AG09319 (cell line): ENCODE measurements at places on chromosomes 16 and 17.

DNA sequence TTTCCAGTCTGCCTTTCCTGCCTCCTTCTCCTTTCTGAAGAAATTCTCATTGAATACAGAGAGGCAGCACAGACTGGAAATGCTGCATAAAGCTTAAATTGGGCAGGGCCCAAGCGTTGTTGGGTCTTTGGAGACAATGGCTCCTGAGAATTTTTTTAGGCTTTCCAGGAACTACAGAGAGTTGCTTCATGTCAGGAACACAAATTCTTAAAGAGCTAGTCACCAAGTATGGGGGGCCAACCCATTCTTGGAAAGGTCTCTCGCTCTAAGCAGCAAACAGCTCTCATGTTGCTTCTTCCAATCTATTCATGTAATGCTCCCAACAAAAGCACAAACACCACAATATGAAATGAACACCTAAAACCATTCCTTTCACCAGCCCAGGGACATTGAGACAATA, 6.9 kb downstream of the HNF1B start:
- no peak for DNase-seq

GRCh38 chr17:64125937-64126336, 4.0 kb downstream of the ERN1 start:
- DNase-seq, result no peak

DNA sequence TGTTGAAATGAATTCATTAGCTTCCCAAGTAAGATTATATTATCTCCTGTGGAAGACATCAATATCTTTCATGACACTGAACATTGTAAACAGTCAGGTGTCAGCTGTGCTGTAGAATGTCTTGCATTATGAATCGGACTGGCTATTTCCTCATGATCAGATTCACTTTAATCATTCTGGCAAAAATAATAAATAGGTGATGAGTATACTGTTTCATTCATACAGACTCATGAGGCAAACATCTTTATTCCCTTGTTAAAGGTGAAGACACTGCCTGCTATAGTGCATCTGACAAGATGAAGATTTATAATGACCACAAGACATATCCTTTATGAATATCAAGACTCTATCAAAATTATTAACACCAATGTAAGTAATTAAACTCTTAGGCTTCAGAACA, 51.3 kb upstream of the ARL6IP1 start:
- no peak for DNase-seq

GRCh38 chr17:48012654-48013053, 24.9 kb downstream of the COPZ2 start:
- no peak for DNase-seq

- DNase-seq, result no peak
These were observed 33.7 kb downstream of the GINS3 start for GRCh38 chr16:58425756-58426494.

- no peak for DNase-seq
These were observed 118.3 kb upstream of the ADAMTS18 start for GRCh38 chr16:77553130-77553529.

- no peak for DNase-seq
These were observed 35.9 kb upstream of the ZNF469 start for GRCh38 chr16:88346680-88347505.

- DNase-seq, result no peak
These were observed 89.5 kb downstream of the CYTH1 start for GRCh38 chr17:78692460-78693010.

DNA sequence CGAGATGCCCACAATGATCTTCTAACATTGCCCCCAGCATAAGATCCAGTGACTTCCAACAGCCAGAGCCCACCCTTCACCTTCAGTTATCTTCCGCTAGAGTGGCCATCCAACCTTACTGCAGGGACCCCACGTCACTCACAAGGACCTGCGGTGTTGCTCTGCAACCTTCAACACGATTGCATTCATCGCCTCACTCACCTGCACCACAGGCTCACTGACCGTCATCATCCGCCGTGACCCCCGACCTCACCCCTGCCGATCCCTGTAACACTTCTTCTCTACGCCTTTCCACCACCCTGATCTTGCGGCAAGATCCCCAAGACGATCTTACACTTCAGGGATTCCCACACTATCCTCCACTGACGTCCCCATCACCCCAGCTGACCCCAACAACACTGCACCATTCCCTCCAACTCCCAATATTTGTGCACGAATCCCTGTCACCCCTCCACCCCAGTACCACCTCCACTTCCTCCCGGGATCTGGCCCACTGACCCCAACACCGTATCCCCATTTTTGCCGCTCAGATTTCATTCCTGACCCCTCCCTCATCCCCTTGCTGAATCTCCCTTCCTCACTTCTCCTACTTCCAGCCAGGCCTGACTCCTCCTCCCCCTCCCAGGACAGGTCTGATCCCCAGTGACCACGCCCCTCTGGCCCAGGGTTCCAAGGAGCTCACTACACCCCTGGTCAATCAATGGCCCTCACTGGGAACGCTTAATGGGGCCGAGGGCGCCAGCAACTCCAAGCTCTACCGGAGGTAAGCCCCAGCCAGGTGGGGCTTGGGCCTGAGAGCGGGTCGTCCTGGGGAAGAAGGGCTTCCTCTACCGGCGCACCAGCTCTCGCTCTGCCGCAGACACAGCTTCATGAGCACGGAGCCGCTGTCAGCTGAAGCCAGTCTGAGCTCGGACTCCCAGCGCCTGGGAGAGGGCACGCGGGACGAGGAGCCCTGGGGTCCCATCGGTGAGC, 7.6 kb downstream of the RUNDC3A start:
- no peak for DNase-seq

DNA sequence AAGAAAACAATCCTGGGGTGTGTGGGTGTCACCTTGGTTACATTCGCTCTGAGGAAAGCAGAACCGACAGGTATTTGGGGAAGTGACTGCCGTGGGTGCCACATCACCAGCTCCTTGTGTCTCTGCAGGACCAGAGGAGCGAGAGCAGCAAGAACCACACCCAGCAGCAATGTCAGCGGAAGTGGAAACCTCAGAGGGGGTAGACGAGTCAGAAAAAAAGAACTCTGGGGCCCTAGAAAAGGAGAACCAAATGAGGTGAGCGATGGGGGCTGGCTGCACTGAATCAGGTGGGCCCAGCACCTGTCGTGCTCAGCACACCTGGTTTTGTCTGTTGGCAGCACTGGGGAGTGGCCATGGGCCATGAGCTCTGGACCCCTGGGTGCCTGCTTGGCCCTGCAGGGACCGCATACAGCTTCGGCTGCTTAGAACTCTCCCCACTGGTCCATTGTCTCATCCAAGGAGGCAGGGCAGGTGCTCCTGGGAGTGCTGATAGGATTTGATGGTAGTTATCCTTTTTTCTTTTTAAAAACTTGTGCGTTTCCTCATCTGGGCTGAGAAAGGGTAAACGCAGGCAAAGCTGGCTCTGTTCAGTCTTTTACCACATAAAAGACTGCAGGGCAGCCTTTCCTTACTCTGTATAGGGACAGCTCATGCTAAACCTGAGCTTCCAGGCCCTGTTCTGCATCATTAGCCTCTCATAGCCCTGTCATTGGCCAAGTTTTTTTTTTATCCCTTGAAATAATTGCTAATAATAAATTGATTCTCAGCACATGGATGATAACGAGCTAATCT, 29.4 kb downstream of the HMOX2 start:
- DNase-seq, result no peak

DNA sequence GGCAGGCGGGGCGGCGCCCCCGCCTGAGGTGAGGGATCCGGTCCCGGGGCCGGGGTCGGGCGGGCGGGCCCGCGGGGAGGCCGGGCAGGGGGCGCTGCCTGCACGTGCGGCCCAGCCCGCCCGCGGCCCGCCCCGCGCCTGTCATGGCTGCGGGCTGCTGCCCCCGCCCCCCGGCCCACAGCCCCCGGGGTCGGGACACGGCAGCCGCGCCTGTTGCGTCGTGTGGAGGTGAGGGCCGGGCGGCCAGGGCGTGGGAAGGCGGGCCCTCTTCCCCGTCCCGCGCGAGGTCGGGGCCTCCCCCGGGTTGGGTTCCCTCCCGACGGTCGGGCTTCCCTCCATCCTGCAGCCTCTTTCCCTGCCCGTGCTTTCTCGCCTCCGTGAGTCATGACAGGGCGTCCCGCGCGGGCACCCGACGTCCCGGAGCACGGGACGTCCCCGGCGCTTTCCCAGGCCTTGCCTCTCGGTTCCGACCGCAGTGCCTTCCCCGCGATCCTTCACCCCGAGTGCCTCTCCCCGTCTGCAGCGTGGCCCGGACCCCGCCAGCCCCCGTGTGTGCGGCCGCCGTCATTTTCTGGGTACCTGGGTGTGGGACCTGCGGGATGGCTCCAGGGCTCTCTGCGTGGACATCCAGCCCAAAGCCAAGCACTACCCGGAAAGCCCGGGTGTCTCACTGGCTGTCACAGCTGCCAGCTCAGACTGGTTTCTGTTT, 76.7 kb downstream of the CHD9 start:
- no peak for DNase-seq

- no peak for DNase-seq
These were observed 392 bp downstream of the ZNF213 start for GRCh38 chr16:3135126-3135715.

GRCh38 chr16:58152246-58152868, 23.2 kb upstream of the CFAP20 start:
- DNase-seq, result no peak

- DNase-seq, result no peak
These were observed 1.3 kb upstream of the NOL11 start for GRCh38 chr17:67716405-67716798.

GRCh38 chr16:29926711-29927052, 656 bp upstream of the KCTD13 start:
- DNase-seq, result no peak

DNA sequence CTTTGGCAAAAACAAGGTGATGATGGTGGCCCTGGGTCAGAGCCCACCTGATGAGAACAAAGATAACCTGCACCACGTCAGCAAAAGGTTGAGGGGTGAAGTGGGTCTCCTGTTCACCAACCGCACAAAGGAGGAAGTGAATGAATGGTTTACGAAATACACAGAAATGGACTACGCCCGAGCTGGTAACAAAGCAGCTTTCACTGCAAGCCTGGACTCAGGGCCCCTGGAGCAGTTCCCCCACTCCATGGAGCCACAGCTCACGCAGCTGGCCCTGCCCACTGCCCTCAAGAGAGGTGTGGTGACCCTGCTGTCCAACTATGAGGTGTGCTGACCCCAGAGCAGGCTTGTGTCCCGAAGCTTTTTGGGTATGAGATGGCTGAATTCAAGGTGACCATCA, 29.7 kb upstream of the DLX4 start:
- no peak for DNase-seq

- DNase-seq, result no peak
These were observed 3.0 kb upstream of the UBB start for GRCh38 chr17:16377941-16378341.

GRCh38 chr17:30104575-30105339, 11.9 kb upstream of the NSRP1 start:
- DNase-seq, result peak; percentile 57

GRCh38 chr16:88722784-88723506, 16.6 kb downstream of the CTU2 start:
- DNase-seq, result no peak

- no peak for DNase-seq
These were observed 51.4 kb downstream of the SOCS1 start for GRCh38 chr16:11204513-11205047.

- DNase-seq, result no peak
These were observed 65.1 kb upstream of the METRNL start for GRCh38 chr17:83014297-83014696.

DNA sequence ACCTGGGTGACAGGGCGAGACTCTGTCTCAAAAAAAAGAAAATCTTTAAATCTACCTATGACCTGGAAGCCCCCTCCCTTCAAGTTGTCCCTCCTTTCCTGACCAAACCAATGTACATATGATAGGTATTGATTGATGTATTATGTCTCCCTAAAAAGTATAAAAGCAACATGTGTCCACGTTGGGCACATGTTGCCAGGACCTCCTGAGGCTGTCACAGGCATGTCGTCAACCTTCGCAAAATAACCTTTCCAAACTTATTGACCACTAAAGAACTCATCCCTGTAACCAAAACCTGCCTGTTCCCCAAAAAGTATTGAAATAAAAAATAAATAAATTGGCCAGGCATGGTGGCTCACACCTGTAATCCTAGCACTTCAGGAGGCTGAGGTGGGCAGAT, 4.4 kb downstream of the OXLD1 start:
- DNase-seq, result no peak

- no peak for DNase-seq
These were observed 2.5 kb downstream of the ADPRM start for GRCh38 chr17:10699856-10700255.
